Prostate gland (tissue), 2 donors: ENCODE measurements at places on chromosomes 3 and 15. TPM values are rescaled to one million over a fixed set of nuclear protein-coding genes. Genes with fewer than 3 reads are reported as not detected.

Gene NLGN1
- 11.7 TPM for total RNA-seq

Gene RHCG
- 1.0 TPM for total RNA-seq

Gene RAB43
- 52.3 TPM for total RNA-seq

Gene C2CD4A
- total RNA-seq, result 0.28 TPM

Gene SLC6A20
- total RNA-seq, result 1.6 TPM

Gene AGBL1
- 0.91 TPM for total RNA-seq

Gene NRROS
- total RNA-seq, result 2.0 TPM

Gene CLDN18
- total RNA-seq, result 0.57 TPM

Gene SPCS1
- 144 TPM for total RNA-seq

DNA sequence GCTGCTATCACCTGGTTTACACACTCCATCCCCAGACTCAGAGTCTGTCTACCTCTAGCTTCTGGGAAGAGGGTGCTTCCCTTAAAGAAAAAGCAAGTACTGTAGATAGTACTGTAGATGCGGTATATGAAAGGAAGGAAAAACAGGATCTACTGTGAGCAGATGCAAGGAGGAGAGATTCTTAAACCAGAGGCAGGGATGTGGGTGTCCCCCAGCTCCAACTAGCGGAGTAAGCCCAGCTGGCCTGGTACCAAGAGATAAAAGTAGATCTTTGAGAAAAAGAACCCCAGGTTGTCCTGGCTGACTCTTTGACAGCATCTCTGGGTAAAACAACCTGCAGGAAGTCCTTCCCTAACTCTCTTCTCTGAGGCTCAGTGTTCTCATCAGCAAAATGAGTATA, 523.7 kb upstream of the PROK2 start:
- no peak for DNase-seq

DNA sequence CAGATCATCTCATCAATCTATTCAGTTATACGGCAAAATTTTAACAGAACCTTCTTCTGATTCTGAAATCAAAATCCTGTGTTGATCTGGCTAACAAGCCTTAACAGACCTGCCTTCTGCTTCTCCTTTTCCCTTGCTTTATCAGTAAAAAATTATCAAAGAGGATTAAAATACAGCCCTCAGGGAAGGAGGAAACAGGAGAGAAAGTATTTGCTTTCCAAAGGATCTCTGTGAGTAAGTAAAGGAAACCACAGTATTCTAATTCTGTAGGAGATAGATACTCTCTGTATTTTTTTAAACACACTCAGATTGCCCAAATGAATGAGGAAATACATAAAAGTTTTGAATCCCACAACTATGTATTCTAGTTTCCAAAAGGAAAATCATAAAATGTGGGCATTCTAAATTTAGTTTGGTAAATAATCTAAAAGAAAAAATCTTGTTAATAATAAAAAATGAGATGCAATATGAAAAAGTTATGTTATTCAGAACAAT, 221.8 kb downstream of the ZIC1 start:
- no peak for DNase-seq

DNA sequence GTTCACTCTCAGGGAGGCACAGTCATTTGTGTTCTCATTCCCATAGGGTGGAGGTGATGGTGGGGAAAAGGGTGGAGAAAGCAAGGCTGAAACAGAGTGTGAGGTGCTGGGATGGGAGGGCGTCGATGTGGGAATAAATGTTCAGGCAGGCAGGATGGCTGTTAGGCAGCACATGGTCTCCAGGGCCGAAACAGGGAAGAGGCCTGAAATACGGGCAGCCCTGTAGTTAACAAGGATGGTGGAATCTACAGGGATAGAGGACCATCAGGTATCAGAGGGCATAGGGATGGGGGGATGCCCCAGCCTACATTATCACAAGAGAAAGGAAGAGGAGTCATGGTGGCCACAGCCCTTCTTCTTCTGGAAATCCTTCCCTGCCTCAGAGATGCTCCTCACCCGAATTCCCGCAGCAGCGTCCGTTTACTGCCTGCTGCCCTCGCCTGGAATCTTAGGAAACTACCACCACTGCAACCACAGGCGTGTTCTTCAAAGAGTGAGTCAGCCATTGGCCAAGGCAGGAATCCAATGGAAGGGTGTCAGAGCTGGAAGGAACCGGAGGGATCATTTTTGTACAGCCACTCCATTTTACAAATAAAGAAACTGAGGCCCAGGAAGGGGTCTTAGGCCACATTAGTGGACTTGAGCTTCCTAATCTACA, 49.7 kb upstream of the POMGNT2 start:
- peak; percentile 22 for DNase-seq

DNA sequence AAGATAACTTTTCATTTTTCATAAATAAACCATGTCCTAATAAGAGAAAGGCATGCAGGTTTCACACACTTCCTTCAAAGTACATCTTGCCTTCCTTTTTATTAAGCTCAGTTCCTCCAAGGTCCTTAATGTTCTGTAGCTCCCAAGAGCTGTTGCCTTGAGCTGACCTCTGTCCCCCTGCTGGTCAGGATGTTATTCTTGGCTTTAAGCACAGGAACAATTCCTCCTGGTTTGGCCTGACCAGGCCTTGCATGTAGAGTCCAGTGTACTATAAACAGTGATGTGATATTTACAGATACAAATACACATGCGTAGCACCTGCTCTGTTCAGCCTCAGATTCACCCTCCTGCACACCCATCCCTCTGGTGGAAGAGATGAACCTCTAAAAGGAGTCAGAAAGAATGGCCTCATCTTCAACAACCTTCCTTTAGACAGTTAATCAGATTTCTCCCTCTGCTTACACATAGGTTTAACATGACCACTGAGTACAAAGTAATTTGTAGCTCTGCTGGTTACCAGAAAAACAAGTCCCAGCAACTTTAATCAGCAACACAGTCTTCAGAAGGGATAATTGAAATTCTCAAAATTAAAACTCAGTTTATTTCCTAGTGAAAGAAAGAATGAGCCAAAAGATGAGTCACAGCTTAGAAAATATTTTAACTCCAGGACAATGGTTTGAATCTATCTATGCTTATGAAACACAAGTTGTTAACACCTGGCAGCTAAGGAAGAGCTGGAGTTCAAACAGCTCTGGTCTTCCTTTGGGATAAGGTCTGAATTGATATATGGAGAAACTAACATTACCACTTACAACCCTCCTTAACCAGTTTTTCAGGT, 46.5 kb downstream of the PTPN9 start:
- DNase-seq, result peak; percentile 21

DNA sequence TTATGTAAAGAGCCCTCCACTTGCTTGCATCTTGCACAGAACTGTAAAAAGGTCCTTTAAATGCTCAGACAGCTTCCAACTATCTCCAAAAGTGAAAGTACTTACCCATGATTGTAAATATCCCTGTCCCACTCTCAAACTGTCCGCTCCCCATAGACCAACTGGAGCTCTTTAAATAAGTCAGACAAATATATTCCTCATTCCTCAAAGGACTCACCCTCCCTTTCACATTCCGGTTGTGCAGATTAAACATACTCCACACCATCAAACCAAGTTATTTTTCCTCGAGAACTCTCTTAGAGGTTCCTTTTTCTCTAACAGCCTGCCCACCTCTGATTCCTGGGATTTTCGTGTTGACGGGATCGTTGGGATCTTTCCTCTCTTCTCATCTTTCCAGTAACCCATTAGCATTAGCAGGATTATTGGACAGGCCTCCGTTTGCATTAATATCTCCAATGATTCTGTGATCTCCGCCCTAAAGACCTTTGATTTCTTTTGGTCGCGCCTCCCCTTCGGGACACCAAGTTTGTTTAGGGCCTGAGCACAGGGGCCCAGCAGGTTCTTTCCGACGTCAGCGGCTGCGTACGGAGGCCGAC, 763 bp downstream of the GOLGB1 start:
- DNase-seq, result no peak

DNA sequence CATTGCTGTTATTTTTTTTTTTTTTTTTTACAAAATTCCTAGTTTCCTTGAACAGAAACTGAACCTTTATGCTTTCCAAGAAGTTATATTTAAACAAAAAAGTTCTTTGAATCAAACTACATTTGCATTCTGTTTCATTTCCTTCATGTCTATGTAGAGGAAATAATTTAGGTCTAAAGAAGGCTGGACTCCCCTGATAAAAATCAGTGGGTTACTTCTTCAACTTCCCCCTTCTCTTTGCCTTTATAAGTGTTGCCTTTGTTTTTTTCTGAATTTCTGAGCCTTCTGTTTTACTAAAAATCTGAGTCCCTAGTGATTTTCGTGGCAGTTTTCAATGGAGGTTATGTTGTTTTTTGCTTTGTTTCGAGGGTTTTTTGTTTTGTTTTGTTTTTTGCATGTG, 152.8 kb downstream of the CHDH start:
- DNase-seq, result no peak

GRCh38 chr15:62483814-62484213, 318.7 kb upstream of the C2CD4B start:
- no peak for DNase-seq

GRCh38 chr15:78455749-78456148, 17.7 kb downstream of the IREB2 start:
- peak; percentile 44 for DNase-seq

DNA sequence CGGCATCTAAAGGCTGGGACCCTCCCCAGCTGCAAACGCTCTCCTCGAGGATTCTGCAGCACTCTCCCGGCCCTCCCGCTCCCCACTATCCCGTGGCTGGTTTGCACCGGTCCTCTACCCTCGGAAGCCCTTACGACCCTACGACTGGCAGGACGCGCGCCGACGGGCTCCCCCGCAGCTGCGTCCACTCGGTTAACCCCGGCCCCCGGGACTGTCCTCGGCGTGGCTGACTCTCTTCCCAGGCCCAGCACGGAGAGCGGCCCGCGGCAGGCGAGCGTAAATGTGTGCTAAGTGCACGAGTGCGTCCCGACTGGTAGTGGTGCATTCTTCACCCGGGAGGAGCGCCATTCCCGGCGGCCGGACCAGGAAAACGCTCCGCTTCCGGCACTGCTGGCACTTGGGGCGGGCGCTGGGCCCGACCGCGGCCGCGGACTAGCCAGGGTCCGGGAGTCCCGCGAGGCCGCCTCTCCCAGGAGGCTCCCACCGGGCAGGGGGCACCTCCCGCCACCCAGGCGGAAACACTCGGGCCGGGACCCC, 508 bp downstream of the GORASP1 start:
- peak; percentile 37 for DNase-seq

DNA sequence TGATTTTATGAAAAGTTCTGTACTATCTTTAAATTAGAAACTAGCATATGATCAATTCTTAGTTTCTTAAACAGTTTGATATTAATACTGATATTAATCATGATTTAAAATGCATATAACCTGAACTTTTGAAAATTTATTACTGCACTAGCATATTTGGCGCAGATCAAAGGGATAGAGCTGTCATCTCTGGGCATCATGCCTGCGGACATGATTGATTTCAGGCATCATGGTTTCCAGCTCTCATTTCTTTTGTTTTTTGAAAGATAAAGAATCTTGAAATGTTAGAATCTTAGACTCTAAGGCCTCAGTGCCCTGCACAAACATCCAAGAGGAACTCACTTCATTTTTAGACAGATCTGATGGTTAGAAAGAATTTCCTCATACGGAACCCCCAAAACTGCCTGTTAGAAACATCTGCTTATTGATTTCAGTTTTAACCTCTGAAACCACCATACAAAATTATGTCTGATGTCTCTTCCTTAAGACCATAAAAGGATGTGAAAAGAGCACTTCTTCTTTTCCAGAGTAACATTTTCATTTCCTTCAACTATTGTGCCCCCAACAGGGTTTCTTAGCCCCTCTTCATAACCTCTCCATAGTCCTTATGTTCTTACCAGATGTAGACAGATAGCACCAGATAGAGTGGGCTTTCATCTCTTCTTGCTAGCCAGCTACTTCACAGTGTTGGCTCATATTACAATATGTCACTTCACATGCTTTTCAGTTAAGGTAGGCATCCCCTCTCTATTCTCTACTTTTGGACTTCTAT, 110.8 kb downstream of the BBX start:
- DNase-seq, result no peak

DNA sequence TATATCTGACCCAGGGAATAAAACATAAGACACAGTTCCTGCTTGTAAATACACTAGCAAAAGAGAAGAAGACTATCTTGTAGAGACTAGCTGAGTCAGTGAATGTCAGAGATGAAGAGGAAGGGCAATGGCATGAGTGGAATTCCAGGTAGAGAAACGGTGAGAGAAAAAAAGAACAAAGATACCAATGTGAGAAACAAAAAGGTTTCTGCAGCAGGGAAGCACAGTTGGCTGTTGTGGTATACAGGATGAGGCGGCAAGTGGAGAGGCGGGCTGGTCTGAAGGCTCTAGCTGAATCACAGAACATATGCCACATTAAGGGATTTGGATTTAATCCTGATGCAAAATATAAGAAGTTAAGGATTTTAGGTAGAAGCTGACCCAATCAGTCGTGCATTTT, 17.1 kb upstream of the TASOR start:
- DNase-seq, result no peak

DNA sequence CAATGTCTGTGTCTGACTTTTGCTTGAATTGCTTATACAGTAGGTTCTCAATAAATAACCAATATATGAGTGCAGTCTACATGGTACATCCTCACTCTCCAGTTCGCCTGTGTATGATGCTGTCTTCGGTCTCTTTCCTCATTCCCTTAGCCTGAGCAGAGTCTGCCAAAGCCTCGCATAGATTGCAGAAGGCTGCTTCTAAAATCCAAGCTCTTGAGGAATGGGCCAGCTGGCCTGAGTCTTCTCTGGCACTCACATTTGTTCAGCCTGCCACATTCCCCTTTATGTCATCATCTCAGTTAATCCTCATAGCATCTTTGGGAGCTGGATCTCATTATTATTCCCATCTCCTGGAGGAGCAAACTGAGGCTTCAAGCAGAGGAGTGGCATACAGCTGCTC, 27.2 kb upstream of the ADAMTS7 start:
- no peak for DNase-seq

DNA sequence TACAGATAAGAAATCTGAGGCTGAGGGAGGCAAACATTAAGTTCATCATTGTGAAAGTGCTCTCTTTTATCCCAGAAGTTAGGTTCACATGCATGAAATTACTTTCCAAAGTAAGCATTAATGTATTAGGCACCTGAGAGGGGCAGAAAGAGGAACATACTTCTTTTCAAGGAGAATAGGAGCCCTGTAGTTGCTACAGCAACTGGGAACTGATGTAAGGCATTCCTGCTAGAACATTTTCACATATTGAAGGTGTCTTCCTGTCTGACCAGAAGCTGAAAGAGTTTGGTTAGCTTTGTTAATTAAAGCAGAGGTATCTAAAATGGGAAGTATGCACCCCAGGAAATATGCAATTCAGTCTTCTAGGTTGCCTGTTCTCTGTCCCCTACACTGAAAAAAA, 65.5 kb upstream of the ZBTB20 start:
- no peak for DNase-seq

- no peak for DNase-seq
These were observed 36.5 kb downstream of the KLF15 start for GRCh38 chr3:126320517-126321293.
